H1 (cell line): ENCODE measurements at places on chromosomes 11 and 22.

GRCh38 chr11:128705124-128705920 is 11.4 kb downstream of the FLI1 start:
- DNase-seq: no peak

GRCh38 chr11:128451652-128452470 is 135.5 kb downstream of the ETS1 start:
- no peak for DNase-seq

- DNase-seq: no peak
Measured at GRCh38 chr11:87290304-87290922, 252.7 kb downstream of the TMEM135 start.

DNA sequence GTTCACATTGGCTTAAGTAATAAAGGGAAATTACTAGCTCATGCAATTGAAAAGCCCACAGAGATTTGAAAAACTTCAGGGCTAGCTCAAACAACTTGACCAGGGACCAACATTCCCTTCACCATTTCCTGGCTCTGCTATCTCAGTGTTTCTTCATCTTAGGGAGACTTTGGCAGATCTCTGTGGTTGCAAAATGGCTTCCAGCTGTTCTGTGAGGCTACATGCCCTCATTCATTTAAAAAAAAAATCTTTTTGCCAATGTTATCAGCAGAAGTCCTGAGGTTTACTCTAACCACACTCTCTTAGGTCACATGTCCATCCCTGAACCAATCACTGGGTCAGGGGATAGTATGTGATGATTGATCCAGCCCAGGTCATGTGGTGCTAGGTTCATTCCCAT is 13.9 kb upstream of the RASSF10 start:
- no peak for DNase-seq

GRCh38 chr11:58770166-58770565 is 38.4 kb upstream of the GLYAT start:
- DNase-seq: no peak

- no peak for DNase-seq
Measured at GRCh38 chr11:67983951-67984350, 19.9 kb downstream of the UNC93B1 start.

DNA sequence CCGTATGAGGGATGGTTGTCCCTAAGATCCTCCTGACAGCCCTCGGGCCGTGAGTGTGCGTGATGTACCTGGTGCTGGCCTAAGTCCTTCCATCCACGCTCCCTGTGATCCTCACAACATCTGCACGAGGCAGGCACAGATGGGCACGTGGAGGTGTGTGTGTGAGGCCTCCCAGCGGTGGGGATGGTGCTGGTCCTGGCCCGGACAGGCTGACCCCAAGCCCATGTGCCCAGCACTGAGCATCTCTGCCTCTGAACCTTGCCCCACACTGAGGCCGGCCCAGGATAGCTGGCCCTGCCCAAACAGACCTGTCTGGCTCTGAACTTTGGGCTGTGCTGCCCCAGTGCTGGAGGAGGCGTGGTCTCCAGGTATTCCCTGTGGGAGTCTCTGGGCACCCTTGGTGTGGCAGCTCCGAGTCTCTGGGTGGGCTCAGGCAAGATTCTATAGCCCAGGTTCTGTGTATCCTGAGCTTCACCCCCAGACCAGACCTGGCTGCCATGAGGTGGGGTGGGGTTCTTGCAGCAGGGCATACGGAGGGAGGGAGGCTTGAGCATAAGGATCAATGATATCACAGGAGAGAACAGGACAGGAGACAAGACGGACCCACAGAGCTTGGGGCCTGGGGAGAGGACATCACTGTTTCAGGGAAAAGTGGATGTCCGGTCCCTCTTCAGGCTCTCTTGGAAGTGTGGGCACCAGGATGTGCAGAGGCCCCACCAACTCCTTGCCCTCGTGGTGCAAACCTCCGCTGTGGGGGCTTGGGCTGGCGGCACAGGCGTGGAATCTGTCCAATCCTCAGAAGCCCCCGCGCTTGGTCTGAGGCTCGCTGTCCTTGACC is 881.8 kb downstream of the BRD1 start:
- DNase-seq: peak; percentile 39

DNA sequence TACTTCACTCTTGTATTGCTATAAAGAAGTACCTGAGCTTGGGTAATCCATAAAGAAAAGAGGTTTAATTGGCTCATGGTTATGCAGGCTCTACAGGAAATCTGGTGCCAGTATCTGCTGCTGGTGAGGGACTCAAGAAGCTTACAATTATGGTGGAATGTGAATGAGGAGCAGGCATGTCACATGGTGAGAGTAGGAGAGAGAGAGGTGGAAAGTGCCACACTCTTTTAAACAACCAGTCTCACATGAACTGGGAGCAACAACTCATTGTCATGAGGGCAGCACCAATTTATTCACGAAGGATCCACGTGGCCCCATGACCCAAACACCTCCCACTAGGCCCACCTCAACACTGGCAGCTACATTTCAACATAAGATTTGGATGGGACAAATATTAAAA is 24.6 kb upstream of the IGLL5 start:
- DNase-seq: no peak
